CD4-positive, alpha-beta memory T cell (primary cell): ENCODE measurements at places on chromosomes 11 and 22.

- no peak for DNase-seq
These were observed 36.6 kb upstream of the MUC15 start for GRCh38 chr11:26608507-26609146.

- DNase-seq, result no peak
These were observed 343.6 kb upstream of the MTNR1B start for GRCh38 chr11:92625894-92626293.

DNA sequence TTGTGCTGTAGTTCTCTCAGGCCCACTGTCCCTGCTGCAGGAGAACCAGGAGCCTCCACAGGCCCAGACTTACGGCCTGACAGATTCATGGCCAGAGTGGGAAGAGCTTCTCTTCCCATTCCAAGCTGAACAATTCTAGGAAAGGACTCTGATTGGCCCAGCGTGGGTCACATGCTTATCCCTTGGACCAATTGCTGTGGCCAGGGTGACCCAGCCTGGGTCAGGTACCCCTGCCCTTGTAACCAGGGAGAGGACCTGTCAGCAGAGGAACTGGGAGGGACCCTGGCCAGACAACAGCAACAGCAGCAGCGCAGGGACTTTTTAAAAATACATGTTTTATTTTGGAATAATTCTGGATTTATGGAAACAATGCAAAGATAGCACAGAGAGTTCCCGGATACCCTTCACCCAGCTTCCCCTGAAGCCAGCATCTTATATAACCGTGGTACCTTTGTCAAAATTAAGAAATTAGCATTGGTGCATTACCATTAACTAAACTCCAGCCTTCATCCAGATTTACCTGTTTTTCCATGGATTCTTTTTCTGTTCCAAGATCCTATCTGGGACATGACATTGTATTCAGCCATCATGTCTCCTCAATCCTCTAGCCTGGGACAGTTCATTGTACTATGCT is 8.8 kb upstream of the ELFN2 start:
- DNase-seq, result no peak

DNA sequence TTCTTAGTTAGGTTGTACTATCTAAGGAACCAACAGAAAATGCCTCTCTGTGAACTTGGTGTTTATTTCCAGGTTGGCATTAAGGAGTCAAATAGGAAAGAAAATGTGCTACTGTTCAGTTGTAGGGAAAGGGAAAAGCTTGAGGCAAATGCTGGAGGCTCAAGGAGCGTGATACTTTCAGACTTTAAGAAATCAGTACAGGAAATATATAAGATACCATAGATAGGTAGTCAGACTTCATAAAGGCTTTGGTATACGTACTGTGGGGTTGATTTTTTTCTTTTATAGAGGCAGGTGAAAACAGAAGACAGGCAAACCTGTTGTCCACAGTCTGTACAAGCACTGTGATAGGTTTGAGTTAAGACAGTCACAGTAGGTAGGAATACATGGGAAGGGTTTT is 30.8 kb downstream of the EP300 start:
- DNase-seq, result no peak

GRCh38 chr11:66432597-66432996 is 6.1 kb downstream of the MRPL11 start:
- no peak for DNase-seq

DNA sequence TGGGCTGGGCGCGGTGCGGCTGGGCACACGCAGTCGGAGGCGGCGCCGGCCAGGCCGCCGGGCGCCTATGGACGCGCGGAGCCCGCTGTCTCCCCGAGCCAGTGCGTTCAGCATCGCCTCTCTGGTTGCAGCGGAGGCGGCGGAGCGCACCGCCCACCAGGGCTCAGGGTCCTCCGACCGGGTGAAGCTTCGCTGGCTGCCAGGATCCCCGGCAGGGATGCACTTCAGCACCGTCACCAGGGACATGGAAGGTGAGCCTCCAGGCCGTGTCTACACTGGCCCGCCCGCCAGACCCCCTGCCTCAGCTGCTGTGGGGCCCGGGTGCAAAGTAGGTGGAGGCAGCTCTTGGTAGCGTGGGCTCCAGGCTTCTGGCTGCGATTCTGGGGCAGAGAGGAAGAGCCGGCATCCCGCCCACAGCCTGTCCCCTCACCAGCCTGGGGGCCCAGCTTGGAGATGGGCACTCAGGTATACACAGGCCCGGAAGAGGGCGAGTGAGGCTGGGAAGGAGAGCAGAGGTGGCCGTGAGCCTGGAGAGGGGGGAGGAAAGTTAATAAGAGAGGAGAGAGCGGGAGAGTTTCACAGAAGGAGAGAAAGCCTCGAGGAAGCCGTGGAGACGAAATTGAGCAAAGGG is 1.0 kb upstream of the TBX1 start:
- DNase-seq, result no peak

DNA sequence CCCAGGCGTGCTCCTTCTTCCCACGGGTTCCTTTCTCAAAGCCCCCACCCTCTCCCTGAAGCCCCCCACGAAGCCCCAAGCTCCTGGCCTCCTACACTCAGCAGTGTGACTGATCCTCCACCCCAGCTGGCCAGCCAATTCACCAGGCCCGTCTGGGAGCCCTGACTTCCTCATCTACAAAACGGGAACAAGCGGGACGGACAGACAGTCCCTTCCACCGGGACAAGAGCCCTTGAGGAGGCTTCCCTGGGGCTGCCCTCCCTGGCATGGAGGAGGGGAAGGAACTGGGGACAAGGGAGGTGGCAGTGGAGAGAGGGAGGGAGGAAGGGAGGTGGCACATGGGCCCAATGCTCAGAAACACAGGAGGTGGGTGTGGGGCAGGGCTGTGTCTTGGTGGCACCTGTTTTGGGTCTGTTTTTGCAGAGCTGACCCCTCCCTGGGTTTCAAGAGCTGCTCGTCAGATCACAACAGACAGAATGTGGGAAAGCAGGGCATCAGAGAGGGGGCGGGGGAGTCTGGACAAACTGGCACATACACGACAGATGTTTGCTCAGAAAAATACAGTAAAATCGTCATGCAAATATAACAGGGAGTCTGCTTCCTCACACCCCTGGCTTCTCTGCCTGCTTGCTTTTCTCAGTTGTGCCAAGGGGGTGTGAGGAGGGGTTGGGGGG is 56.8 kb downstream of the ELFN2 start:
- DNase-seq, result no peak

DNA sequence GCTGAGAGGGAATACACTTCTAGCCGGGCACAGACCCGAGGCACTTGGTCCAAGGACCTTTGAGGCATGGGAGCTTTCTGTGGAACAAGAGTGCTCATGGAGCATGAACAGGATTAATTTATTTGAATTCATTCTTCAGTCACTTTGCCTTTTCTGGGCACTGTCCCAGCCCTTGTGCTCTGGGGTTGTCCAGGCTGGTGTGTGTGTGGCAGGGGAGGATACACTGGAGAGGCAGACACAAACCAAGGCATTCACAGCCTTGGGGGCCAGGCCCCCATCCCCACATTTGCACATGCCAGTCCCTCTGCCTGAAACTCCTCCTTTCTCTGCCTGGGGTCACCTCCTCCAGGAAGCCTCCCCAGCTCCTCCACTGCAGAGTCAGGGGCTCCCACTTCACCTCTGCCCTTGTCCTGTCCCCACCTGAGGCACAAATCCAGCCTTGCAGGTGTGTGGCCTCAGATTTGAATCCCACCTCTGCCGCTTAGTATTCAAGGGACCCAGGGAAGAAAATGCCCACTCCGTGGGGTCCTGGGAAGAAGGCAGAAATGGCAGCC is 55.5 kb downstream of the MYO7A start:
- no peak for DNase-seq

GRCh38 chr11:133386262-133386661 is 146.0 kb downstream of the OPCML start:
- no peak for DNase-seq

- no peak for DNase-seq
These were observed 202.9 kb downstream of the FAM76B start for GRCh38 chr11:95586661-95587060.

- no peak for DNase-seq
These were observed 3.6 kb downstream of the PLA2G6 start for GRCh38 chr22:38177926-38178604.

- DNase-seq, result no peak
These were observed 3.8 kb downstream of the RPLP2 start for GRCh38 chr11:813456-814096.

- no peak for DNase-seq
These were observed 7.1 kb upstream of the TMA7B start for GRCh38 chr22:39953101-39953500.

- DNase-seq, result no peak
These were observed 24.0 kb upstream of the TMEM191C start for GRCh38 chr22:21443057-21443734.

DNA sequence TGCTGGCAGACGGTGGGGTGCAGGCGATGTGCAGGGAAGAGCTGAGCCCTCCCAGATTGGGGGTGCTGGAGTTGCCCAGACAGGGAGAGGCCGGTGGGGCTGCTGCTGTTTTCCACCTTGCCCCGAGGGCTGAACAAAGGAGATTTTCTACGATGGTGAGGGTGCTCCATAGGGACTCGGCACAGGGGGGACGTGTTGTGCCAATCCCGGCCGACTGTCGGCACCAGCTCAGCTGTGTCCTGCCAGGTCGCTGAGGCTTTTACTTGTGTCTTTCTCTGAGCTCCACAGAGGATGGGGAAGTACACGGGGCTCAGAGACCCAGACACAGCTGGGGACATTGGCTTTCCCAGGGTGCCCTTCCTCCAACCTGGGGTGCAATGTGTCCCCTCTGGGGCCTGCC is 816.8 kb downstream of the BRD1 start:
- DNase-seq, result no peak

- no peak for DNase-seq
These were observed 18.8 kb downstream of the APOL2 start for GRCh38 chr22:36220451-36220921.

DNA sequence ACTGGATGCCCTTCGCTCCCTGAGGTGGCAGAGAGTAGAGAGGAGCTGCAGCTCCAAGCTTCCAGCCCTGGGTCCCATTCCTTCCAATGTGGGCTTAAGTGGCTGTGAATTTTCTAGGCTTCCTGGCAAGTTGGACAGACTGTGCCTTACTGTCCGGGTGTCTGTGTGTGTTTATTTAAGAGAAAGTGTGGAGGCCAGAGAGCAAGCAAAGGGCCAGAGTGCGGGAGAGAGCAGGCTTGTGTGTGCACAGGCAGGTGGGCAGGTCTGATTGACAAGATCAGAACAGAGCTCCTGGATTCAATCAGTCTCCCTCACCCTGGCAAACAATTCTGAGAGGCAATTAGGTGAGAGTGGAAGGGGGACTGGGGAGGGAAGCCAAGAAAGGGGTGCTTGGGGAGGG is 347.0 kb downstream of the CADM1 start:
- no peak for DNase-seq

- DNase-seq, result no peak
These were observed 64.9 kb downstream of the DEPDC5 start for GRCh38 chr22:31818481-31819392.

GRCh38 chr11:61571869-61572268 is 9.0 kb downstream of the SYT7 start:
- no peak for DNase-seq

- DNase-seq, result no peak
These were observed 28.2 kb downstream of the ARHGAP42 start for GRCh38 chr11:100715165-100715761.

- no peak for DNase-seq
These were observed 52.9 kb downstream of the C11orf58 start for GRCh38 chr11:16791191-16791961.

DNA sequence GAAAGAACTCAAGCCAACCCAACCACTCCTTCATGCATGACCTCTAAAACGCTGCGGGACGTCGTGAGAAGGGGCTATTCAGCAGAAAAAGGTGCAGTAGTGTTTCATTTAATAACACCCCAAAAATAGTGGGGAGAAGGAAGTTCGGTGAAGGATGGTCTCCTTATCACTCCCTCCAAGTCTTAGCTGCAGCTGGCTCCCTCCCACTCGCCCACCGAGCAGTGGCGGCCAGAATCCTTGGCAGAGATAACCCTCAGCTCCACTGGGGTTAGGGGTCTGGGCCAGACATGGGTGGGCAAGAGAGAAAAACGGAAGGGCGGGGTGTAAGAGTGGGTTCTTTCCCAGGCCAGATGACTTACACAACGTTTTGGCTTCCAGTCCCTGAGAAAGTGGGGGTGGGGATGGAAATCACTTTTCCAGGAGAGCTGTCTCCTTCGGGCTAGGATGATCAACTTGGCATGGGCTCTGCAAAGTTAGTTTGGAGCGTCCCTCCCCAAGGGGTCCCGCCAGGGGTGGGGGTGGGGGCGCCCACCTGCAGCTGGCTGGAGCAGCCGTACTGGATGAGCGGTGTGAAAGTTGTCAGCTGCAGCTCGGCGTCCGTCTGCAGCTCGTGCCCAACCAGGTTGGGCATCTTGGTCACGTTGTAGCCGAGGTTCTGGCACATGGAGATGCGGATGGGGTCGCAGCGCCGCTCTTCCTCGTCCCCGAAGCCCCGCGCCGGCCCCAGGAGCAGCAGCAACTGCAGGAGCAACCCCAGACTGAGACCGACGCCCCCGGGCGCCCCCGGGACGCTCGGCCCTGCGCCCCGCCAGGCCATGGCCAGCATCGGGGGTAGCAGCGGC is 705 bp downstream of the FZD4 start:
- DNase-seq, result no peak

DNA sequence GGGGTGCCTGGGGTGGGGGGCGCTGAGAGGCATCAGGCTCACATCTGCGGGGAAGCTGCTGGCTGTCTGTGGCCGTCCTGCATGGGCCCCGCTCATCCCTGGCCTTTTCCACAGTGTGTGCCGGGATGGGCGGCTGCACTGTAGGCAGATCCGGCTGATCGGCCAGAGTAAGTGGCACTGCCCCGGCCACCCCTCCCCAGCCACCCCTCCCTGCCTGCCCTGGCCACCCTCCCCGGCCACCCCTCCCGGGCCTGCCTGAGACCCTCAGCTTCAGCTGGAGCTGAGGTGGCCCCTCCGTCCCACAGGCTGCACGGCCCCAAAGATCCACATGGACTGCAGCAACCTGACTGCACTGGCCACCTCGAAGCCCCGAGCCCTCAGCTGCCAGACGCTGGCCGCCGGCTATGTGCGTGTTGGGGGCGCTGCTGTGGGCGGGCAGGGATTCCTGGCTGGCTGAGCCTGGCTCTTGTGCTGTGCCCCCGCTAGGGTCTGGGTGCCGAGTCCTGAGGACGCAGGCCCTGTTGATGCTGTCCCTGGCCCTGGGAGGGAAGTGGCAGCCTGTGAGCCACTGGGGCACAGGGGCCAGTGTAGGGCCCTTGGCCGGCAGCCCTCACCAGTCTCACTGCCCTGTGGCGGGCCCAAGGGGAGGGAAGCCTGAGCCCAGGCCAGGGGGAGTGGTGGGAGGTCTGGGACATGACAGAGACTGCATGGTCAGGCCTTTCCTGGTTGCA is 10.9 kb downstream of the MUC2 start:
- no peak for DNase-seq

DNA sequence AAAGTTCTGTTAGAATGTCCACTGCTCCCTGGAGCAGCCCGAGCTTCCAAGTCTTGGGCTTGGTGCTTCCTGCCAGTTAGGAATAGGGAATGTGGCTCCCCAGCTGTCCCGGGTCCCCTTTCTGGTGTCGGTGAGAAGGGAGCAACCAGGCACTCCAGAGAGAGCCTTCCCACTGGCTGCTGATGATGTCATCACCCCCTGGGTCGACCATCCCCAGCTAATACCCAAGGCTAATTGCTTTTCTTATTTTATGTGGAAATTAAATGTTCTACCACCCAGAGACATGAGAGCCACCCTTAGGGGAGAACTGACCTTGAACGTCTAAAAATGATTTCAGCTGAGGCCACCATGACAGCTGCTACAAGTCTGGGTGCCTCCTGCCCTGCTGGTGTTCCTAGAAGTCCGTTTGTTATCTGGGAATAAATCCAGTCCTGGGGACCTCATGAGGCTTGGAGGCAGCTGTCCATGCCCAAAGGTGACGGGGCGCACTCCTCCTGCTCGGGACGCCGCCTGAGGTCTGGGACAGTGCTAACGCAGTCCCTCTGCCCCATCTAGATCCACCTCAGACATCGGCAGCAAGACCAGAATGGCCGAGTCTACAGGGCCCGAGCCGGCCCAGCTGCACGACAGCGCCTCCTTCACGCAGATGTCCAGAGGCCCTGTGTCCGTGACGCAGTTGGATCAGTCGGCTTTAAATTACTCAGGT is 42.3 kb downstream of the C11orf91 start:
- DNase-seq, result no peak
